ENCODE measurements at places on chromosomes 4 and X.

GRCh38 chr4:81330018-81330417 lies 115.0 kb upstream of the PRKG2 start:
- no peak for DNase-seq

DNA sequence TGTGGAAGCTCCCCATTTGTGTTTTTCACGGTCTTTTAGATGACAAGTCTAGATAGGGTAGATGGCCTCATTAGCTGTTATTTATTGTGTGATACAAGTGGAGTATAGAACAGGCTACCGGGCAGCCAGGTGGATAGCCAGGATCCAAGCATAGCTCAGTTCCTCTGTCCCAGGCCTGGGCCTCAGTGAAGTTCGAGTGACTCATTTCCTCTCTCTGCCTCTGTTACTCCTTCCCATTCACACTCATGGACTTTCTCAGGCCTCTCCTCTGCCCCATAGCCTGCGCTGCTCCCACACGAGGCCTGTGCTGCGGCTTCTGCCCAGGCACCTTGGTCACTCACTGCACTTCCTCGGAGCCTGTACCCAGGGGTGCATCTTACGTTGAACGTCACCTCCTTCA lies 54.5 kb downstream of the TENM3 start:
- no peak for DNase-seq

GRCh38 chrX:44092778-44093177 lies 119.6 kb upstream of the NDP start:
- no peak for DNase-seq

DNA sequence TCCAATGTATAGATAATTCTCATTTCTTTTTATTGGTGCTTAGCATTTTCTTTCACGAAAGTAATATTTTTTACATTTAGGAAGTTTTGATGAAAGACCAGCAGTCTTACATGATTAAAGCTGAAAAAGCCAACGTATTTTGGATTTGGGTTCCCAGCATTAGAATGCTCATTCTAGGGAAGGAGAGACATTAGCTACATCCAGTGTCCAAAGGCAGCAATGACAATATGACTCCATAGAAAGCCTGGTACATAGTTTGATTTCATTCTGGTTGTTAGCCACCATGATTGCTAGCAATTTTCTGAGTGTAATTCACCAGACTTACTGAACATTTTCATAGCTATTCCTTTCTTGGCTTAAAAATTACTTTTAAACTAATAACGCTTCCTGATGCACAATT lies 1397.5 kb downstream of the PCDH7 start:
- no peak for DNase-seq

GRCh38 chrX:7441586-7441985 lies 293.6 kb upstream of the PUDP start:
- DNase-seq, result no peak

DNA sequence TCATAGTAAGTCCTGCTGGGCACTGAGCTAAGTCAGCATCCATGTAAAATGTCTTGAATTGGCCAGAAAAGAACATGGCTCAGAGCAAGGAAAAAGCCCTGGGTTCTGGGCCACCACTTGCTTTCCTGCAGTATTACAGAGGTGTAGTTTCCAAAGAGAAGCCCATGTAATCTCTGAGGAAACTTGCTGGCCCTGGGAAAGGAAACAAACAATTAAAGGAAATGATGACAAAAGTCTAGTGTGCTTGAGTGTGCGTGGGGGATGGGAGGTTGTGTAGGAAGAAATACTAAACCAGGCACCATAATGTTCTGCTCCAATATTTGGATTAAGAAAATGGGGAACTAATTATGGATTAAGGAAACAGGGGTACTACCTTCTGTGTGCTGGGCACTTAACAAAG lies 39.5 kb upstream of the SMIM10L2A start:
- no peak for DNase-seq

GRCh38 chr4:112361181-112361791 lies 64.1 kb downstream of the ALPK1 start:
- no peak for DNase-seq

GRCh38 chrX:119069128-119069527 lies 3.7 kb upstream of the CT47C1 start:
- DNase-seq, result no peak

DNA sequence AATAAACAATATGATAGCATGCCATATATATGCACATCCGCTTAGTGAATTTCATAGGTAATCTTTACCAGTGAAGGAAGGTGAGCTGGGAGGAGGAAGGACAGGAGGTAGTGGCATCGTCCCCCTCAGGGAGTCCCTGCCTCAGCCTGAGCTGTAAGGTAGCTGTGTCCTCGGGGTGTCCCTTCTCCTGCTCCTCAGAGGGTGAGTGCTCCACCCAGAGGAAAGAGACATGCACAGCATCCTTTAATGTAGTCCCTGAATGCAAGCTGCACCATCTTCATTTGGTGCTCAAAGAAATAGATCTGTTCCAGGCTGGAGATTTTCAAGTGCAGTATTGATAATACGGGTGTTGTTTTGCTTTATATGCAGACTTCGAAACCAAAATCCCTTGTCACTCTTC lies 330.4 kb upstream of the SFRP2 start:
- DNase-seq, result no peak

GRCh38 chr4:102356562-102357202 lies 11.4 kb upstream of the SLC39A8 start:
- no peak for DNase-seq

DNA sequence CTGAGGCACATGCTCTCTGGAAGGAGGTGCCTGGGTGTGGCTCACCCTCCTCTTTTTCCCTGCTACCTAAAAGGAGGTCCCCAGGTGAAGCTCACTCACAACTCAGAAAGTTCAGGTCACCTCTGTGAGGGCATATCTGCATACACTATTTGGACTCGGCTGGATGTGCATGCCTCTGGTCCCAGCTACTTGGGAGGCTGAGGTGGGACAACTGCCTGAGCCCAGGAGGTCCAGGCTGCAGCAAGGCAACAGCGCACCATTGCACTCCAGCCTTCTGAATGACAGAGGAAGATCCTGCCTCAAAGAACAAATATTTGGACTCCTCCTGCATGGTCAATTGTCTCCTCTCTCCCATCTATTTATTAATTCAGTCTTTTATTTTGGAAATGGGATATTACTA lies 46.4 kb downstream of the CPLX1 start:
- DNase-seq, result no peak

GRCh38 chr4:186647821-186648220 lies 75.8 kb downstream of the FAT1 start:
- DNase-seq, result no peak

DNA sequence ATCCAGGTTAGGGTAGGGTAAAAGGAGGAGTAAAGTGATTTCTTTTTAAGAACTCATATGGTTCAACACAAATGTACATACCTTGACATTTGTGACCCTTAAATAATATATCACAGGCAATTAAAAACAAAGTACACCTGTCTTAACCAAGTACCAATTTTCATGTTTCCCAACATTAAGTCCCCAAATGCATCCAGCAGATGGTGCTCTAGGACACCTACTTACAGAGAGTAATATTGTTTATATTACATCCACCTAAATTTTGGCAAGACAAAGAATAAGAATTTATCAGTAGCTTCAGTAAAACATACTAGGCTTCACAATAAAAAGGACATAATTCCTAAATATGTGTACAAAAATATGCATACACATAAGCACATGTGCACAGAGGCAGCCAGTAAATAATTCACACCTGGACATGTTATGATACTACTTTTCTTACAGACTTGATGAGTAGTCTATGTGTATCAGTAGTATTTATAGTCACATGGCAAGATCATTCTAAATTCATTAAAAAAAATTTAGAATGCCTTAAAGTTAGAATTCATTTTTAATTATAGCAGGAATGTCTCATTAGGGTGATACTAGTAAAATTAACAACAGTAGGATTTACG lies 219.7 kb downstream of the DCLK2 start:
- DNase-seq, result no peak

Measured in CD8-positive, alpha-beta T cell (primary cell).